Stomach (tissue), 19 donors: ENCODE measurements at places on chromosomes 2 and 18. TPM values are rescaled to one million over a fixed set of nuclear protein-coding genes. Genes with fewer than 3 reads are reported as not detected.

METAP1D gene
- total RNA-seq: 8.9 TPM

DNA sequence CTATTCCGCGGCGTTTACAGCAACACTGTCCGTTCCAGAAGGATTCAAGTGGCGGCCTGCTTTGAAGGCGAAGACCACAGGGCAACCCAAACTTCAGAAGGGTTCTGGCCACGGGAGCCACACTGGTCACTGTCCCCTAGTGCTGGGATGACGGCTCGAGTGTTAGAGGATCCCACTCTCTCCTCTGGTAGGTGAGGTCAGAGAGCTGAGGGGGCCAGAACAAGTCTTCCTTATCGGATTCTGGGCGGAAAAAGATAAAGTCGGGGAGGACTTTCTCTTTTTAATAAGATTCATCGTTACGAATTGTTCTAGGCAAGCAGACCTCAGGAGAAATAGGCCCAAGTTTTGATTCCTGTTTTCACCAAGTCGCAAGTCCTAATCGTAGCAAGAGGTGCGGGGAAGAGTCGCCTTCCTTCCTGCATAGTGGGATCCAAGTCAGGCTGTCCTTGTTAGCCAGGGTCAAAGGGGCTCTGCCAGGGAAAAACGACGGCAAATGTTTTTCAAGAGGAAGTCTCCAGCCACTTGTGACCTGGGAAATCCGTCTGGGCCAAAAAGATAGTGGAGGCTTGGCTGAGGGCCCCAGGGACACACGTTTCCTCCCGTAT lies 864 bp upstream of the MYL12A start:
- DNase-seq: peak; percentile 67

DNA sequence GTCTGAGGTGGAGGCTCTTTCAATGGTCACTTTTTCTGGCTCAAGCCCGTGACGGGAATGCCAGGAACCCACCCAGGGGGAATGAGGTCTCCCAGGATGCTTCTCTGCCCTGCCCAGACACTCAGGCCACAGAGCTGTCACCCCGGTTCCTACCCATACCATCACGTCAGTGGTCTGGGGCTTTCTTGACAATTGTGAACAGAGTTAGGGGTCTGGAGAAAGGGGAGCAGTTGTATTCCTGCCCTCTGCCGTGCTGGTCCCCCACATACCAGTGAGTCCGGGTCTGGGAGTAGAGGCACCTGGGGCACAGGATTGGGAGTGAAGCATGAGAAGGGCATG lies 97.2 kb downstream of the B3GNT2 start:
- no peak for DNase-seq

DNA sequence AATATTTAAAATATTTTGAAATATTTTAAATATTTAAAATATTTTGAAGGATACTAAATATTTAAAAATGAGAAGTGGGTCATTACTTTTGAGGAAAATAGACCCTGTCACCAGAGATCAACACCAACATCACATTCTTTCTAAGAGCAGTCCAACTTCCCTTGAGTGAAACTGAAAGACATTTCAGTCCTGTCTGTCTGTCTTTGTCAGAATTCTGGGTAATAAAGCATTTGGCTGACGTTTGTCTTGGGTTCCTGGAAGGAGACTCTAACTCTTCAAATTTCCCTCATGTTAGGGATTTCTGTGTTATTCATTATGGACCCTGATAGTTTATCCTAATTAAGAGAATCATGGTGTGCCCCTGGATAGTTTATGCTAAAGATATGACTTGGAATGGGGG lies 32.8 kb downstream of the TTC21B start:
- no peak for DNase-seq
